ENCODE measurements at places on chromosomes 7 and 10.

DNA sequence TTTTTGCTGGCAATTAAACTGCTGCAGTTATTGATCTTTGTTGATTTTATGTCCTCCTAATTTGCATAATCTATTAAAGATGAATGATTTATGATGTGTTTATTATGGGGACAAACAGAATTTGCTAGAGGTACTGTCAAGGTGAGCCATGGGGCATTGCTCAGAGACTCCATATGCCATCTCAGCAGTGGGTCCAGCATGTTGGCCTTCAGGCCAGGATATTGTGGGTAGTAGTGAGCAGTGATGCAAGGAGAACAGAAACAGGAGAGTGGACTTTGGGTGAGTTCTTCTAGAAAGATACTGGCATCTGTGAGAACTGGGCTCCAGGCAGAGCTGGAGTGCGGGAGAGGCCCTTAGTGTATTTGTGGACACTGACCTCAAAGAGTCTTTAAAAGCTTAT lies 65.9 kb downstream of the PAX2 start:
- no peak for DNase-seq

DNA sequence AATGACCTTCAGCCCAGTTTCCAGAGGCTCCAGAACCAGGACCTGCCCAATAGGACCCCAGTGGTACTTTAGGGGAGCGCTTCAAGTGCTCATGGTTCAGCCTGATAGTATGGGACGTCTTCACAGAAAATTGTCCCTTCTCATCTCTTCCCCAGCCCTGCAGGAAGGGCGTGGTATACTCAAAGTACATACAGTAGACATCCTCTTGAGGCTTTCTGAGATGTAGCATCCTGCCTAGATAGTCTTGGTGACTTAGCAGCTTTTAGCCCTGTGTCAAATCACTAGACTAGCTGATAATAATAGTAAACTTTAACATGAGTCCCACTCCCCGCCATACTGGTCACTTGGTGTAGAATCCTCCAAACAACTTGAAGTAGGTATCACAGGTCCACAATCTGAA lies 193.2 kb downstream of the CYP26A1 start:
- DNase-seq = no peak

DNA sequence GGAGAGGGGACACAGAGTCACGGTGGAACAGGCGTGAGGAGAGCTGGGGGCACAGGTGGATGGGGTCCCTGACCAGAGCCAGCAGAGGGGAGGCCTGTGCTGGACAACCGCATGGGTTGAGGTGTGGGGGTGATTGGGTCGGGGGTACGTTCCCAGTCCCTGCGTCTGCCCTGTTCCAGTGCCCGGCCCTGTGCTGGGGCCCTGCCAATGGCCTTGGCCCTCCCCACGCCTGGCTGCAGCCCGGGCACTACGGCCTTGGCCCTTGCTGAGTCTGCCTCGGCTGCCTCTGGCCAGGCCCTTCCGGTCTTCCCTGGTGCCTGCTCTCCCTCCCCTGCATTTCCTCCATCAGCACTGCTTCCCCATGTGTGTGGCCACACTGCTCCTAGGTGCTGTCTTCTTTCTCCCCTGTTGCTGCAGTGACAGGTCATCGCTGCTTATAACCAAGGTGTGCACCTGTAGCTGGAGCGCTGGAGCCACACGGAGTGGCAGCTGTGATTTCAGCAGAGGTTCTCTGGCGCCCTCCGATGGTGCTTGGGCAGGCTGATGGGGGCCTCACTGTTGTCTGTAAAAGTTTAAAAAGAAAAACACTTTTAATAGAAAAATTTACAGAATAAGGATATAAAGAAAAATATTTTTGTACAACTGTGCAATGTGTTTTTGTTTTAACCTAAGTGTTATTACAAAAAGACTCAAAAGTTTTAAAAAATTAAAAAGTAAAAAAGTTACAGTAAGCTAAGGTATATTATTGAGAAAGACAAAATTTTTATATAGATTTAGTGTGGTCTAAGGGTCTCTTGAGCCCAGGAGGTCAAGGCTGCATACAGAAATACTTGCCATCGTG lies 45.2 kb upstream of the BHLHA15 start:
- DNase-seq = peak; percentile 39

GRCh38 chr10:369221-369683 lies 234.0 kb downstream of the ZMYND11 start:
- no peak for DNase-seq

GRCh38 chr7:150330211-150330885 lies 7.0 kb upstream of the ACTR3C start:
- DNase-seq = no peak

- peak; percentile 70 for DNase-seq
These were observed 57.1 kb upstream of the PCGF5 start for GRCh38 chr10:91163269-91163868.

- DNase-seq = no peak
These were observed 176.3 kb upstream of the MEOX2 start for GRCh38 chr7:15862781-15863165.

DNA sequence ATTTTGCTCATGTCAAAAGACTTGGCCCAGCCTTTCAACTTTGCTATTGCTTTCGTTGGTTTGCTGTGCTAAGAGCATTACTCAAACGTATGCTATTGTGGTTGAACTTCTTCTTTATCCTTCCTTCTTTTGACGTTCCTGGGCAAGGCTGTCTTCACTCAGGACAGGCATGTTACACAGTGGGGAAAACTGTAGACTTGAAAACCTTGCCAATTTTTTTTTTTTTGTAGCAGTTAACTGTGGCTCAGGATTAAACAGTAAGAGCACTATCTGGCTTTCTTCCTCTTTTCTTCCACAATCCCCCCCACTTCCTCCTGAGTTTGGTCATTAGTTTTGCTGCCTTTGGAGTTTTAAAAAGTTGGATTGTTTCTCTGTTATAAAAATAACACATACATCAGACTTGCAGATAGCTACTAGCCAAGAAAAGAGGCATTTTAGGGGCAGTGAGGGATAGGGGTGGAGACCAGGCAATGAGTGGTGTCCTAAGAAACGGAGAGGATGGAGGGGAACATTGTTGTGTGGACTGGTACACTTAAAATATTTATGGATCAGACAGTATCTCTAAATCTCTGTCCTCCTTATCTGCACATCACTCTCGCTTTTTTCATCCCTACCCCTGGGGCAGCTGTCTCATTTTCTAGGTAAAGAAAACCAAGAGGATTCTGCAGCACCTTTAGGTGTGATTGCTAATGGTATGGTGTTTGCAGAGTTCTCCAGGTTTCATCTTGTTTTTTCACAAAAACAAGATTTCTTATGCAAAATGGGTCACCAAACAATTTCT lies 181.7 kb downstream of the LRMDA start:
- DNase-seq = no peak

DNA sequence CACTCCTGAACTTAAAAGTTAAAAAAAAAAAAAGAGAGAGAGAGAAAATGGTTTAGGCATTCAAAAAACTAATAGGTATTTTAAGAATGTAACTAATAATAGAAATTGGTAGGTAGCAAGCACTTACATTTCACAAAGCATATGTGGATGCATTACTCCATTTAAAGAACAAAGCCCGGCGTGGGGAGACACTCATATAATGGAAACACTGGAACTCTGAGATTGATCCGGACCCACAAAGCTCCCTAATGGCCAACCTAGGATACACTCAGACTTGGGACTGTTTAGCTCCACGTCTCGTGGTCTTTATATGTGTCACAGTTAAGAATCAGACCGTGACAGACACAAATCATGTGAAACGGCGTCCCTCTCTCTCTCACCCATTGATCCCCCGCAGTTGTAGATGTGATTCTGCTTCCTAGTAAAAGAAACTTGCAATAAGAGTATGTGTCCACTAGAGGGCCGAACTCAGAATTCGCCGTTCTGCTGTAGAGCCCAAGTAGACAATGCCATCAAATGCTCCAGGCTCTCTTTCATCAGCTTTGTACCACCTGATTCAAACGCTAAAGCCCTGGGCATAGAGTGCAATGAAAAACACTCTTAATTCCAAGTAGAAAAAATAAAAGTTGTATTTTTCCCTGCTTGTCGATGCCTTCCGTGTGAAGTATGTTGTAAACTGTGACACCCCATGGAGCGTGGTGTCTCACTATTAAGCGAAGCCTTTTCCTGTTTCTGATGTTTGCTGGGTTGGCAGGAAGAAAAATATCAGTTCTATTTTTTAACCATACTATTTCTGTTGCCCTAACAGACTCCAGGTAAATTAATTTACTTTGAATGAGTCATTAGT lies 429.0 kb upstream of the MTPN start:
- no peak for DNase-seq

DNA sequence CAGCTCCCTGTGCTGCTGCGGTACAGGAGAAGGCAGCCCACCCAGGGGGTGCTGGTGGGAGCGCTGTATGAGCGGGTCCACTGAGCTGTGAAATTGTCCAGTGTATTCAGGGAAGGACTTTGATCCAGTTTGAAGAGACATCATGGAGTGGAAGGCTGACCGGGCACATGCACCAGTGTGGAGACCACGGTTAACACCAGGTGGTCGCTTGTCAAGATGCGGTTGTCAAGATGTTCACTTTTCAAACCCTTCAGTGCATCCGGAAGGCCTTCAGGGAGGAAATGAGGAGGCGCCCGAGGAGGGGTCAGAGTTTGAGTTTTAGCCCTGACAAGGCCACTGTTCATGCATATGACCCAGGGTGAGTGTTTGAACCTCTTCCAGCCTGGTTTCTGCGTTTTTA lies 6.1 kb downstream of the DOCK1 start:
- no peak for DNase-seq
